ENCODE measurements at places on chromosomes 12 and 14.

DNA sequence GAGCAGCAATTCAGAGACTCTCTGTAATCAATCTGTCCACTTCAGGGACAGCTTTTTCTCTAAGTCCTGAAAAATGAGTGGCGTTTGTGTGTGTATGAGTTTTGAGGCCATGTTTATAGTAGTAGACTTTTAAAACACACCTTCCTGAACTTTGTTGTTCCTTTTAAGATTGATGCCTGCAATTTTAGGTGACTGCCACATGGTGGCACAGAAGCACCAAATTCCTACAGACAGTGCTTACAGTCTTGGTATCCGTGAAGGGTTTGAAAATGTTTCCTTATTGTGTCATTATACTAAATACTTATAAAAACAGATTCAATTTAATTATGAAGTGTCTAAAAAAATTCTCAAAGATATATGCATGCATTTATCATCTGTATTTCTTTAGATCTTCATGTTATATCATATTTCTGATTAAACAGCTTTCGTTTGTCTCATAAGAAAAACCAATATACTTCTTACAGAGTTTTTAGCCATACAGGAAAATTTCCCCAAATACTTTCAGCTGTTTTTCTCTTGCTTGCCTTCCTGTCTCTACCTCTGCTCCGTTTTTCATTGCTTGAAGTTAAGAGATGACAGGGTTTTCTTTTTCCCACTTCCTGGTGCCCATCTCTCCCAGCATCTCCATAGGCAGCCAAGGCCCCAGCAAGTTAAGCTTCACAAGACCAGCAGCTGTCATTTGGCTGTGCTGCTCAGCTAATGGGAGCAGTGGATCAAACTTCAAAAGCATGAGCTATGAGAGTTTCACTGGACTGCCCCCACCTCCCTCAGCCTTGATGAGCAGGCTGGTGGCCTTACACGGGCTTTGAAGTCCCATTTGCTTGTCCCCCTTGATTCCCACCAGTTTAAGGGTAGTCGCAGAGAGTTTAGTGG is 259.6 kb downstream of the AKAP6 start:
- no peak for DNase-seq

DNA sequence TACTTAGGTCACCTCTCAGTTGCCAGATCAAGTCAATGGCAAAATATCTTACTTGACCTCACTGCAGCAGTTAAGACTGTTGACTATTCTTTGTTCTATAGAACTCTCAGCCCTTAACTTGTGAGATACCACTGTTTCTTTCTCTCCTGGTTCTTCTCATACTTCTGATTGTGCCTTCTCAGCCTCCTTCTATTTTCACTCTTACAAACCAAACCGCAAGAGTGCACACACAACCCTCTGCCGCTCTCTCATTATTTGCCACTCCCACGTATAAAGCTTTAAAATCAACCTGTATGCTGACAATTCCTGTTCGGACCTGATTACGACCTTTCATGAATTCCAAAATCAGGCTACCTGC is 4.5 kb downstream of the E2F7 start:
- DNase-seq, result no peak

GRCh38 chr12:113173081-113173698 is 12.1 kb downstream of the DDX54 start:
- no peak for DNase-seq

DNA sequence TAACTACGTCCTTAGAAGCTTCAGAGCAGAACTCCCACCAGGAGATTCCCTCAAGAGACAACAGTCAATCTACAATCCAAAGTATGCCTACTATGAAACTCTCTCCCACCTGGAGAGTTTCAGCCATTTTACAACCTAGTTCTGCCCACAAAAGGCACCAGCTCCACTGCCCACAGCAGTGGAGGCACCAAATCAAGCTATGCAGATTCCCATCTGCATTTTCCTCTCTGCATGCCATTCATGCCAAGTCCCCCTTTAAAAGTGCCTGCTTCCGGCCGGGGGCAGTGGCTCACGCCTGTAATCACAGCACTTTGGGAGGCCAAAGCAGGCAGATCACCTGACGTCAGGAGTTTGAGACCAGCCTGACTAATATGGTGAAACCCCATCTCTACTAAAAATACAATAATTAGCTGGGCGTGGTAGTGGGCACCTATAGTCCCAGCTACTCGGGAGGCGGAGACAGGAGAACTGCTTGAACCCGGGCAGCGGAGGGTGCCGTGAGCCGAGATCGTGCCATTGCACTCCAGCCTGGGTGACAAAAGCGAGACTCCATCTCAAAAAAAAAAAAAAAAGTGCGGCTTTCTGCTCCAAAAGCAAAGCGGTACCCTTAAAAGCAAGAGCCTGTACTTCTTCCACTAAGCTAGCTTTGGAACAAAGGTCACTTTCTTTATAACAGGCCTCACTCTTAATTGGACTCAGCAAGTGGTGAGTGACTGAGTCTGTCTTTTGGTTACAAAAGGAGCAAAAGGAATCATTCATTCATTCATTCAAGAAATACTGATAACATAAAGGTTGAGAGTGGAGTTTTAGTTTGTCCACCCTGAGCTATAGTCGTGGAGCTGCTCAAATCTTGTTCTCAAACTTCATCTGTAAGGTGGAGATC is 10.1 kb upstream of the DLGAP5 start:
- peak; percentile 31 for DNase-seq

DNA sequence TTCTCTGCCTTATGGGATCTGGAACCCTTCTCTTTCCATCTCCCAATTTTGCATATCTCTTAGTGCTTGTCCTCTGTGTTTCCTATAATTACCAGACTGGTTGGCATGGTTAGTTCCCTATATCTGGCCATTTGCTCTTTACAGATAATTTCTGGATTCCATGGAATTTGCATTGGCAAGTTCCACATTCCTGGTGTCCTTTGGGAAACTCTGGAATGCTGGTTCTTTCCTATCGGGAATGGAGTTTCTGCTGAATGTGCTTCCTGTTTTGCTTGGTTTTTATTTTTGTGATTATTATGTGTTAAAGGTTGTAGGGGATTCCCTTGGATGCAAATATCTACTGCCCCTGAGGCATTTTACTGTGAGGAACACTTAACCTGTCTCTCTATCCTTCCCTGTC is 193.0 kb upstream of the BTG1 start:
- DNase-seq, result no peak

DNA sequence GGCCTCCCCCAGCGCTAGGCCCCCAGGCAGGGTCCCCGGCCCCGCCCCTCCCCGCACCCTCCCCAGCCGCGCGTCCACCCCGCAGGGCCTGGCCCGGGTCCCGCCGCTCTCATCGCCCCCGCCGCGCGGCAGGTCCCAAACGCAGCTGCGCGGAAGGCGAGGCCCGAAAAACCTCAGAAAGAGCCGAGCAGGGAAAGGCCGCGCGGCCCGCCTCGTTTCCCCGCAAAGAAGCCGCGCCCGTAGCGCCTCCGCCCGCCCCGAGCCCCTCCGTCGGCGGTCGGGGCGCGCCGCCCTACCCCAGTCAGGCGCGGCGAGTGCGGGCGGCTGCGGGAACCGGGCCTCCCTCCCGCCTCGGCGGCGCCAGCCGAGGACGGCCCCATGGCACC is 324 bp downstream of the POLE start:
- peak; percentile 35 for DNase-seq

GRCh38 chr14:54278087-54278486 is 118.7 kb upstream of the CDKN3 start:
- DNase-seq, result no peak

DNA sequence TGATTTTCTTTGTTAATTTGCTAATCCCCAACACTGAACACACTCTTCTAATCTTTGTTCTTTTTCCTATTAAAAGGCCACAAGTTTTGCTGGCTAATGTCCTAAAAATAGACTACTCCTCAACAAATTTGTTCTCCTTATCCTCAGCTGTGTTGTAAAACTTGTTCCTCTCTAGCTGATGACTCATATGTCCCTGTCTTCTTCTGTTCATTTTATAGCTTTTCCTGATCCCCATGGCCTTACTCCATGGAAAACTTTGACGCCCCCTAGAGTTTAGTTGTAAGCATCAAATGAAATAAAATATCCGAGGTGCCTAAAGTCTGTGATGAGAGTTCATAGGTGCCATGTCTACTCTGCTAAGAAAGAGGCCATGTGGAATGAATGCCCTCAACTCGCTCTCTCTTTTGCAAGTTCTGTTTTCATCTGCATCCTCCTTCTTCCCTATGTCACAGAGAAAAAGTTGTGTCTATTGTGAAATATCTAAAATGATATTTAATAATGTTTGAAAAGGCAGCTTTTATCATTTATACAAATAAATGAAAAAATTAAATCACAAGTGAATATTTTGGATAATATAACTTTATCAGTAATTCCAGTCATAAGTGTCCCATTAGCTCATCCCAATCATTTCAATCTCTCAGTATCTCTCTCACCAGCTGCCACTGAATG is 237.9 kb downstream of the IPO8 start:
- DNase-seq, result no peak

DNA sequence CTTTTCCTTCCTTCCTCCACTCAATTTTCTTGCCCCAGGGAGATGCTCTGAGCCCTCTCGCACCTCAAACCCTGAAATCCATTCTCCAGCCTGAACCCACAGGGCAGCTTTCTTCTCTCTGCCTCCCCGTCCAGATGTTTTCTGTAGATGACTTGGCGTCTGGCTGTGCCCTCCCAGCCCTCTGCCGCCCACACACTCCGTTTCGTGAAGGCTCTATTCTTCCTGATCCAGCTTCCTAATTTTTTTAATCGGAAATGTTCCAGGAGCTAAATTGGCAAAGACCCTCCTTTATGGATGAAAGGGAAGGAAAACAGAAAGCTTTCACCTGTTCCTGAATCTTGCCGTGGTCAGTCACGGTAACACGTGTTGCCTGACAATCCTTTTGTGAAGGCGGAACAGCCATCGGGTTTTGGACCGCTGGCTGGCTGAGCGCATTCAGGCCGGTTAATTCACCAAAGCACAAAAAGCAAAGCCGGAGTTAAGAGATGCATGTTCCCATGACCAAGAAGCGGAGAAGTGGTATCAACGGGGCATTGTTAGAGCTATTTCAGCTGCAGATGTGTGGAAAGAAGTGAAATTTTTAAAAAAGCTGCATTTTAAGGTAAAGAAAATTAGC is 70.2 kb upstream of the FBRSL1 start:
- no peak for DNase-seq

DNA sequence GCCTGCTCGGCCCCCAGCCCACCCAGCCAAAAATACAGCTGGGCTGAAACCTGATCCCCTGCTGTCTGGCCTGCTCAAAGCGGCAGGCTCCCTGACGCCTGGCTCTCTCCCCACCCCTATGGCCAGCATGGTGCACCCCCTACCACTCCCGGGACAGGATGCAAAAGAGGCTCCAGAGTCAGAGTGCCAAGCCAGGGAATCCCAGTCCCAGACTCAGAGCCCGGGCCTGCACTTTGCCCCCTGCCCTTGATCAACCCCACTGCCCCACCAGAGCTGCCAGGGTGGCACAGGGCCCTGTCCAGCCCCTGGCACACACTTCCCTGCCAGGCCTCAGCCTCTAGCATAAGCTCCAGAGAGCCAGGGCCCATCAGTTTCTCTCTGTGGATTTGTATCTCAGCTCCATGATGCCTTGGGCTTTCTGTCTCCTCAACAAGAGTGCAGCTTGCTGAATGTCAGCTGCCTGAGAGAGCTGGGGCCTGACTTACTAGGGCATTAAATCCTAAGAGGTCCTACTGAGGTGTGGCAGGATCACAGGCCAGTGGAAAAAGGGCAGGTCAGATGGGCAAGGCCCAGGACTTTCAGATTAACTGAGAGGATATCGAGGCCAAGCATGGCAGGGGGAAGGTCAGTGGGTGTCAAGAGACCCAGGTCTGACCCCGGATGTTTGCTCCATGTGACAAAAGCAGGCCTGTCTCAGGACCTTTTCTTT is 13.9 kb downstream of the ACVRL1 start:
- peak; percentile 41 for DNase-seq

DNA sequence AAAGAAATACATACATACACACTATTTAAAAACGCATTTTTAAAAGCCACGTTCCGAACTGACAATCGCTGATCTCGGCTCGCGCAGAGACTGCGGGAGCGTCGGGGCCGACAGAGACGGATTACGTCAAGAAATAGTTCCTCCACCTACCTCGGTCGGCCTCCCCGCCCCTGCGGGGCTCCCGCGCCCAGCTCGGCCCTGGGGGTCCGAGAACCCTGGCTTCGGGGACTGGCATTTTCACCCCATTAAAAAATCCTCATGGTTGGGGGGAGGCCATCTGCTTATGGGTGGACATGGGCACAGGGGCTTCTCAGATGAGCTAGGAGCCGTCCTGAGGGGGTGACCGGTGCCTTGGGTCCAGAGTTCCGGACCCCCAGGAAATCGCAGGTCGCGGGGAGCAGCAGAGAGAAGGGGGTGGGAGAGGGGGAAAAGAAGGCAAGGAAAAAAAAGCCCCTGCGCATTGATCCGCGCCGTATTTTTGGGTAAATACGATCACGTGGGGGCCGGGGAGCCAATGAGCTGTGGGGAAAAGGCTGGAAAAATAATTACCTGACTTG is 324 bp upstream of the HOXC9 start:
- DNase-seq, result no peak

DNA sequence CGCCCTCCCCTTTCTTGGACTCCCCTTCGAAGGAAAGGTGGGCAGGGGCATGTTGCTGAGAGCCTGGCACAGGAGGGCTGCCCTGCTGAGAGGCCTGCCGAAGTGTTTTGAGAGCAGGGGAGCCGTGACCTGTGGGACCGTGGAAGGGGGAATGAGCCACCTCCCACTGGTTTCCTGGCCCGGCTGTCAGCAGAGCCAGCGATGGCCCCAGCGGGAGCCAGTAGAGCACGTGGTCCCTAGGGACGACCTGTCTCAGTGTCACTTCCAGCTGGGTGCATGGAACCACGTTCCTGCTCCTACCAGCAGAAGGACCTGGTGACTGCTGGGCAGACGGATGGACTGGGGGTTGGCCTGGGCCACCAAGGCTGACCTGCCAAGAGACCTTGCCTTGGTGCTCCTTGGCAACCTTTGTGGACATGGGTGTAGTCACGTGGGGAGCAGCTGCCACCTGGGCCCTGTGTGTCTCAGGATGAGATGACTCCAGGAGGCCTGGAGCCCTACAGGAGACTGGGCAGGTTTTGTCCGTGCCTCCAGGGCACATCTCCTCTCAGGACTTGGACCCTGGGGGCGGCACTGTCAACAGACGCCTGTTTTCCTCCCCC is 34.6 kb downstream of the BEGAIN start:
- no peak for DNase-seq

- DNase-seq, result peak; percentile 82
Observed at GRCh38 chr12:56151672-56152131, 685 bp upstream of the MYL6B start.

- no peak for DNase-seq
Observed at GRCh38 chr14:85572845-85573244, 42.9 kb downstream of the FLRT2 start.

- DNase-seq, result no peak
Observed at GRCh38 chr14:98507264-98507663, 764.7 kb downstream of the BCL11B start.

DNA sequence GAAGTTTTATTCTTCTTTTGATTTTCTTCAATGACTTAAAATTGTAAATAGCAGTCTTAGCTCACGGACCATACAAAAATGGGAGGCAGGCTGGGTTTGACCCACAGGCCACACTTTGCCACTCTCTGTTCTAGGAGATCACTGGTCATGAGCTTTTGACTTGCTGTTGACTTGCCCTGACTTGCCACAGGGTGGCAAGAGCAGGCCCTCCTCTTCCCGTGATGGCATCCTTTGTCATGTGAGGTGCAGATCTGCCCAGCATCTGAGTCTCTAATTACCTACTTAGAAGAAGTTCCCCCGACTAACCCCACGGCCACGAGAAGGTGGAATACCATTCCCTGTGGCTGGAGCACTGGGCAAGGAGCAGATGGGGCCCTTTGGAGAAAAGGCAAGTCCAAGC is 81.0 kb upstream of the SCAF11 start:
- no peak for DNase-seq

All from ELF-1 (cell line).